ENCODE measurements at places on chromosomes 1 and 21. TPM values are rescaled to one million over a fixed set of nuclear protein-coding genes. Genes with fewer than 3 reads are reported as not detected.

DNA sequence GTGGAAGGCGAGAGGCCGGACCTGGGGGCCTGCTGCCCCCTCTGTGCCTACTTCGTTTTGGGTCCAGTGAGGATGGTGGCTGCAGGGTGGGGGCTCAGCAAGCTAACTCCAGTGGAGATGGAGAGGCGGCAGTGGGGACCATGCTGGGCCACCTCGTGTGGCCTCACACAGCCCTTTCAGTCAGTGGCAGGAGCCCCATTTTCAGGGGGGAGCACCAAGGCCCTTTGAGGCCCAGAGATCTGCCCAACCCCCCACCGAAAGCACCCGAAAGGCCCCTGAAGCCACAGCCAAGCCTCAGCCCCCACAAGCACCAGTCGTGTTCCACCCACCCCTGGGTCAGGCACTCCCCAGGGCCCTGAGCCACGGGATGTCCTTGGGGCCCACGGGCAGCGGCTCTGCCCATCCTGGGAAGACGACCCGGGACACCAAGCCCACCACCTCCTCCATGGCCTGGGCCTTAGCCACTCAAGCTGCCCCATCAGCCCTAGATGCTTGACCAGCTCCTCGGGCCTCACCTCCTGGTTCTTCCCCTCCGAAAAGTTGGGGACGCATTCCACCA, 345 bp downstream of the FTCD start:
- peak; percentile 3 for DNase-seq

S100A7 gene
- total RNA-seq = not detected

PTPN22 gene
- 4.1 TPM for total RNA-seq

DCST2 gene
- total RNA-seq = not detected

BRINP2 gene
- 0.69 TPM for total RNA-seq

All from Daoy (cell line).